ENCODE measurements at places on chromosomes 7 and 10.

- no peak for DNase-seq
Measured at GRCh38 chr10:117534321-117535297, 7.9 kb upstream of the EMX2 start.

DNA sequence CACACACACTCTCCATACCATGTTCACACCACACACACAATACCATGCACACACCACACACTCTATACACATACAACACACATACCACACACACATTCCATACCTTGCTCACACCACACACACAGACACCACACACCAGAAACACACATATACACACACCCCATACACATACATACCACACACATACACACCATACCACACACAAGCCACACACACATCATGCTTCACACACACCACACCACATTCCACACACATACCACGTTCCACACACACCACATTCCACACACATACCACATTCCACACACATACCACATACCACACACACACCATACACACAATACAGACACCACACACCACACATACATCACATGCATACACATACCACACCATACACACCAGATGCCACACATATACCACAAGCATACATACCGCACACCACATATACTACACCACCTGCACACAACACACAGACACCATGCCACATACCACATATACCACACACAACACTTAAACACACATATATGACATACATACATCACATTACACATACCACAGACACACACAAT lies 282.7 kb downstream of the POU6F2 start:
- DNase-seq, result no peak

DNA sequence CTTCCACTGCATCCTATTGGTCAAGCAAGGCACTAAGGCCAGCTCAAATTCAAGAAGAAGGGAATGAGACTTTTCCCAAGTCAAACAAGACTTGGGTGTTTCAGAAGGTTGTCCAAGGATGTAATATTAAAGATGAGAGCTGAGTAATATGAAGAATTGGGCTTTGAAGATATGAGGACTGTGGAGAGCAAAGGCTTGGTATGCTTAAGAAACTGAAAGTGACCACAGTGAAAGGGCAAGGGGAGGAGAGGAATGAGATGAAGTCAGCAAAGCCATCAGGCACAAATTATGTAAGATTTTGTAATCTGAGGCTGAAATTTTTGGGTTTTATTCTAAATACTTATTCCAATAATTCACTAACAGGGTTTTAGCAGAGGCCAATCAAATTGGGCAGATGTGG lies 38.6 kb upstream of the NPY start:
- DNase-seq, result no peak

DNA sequence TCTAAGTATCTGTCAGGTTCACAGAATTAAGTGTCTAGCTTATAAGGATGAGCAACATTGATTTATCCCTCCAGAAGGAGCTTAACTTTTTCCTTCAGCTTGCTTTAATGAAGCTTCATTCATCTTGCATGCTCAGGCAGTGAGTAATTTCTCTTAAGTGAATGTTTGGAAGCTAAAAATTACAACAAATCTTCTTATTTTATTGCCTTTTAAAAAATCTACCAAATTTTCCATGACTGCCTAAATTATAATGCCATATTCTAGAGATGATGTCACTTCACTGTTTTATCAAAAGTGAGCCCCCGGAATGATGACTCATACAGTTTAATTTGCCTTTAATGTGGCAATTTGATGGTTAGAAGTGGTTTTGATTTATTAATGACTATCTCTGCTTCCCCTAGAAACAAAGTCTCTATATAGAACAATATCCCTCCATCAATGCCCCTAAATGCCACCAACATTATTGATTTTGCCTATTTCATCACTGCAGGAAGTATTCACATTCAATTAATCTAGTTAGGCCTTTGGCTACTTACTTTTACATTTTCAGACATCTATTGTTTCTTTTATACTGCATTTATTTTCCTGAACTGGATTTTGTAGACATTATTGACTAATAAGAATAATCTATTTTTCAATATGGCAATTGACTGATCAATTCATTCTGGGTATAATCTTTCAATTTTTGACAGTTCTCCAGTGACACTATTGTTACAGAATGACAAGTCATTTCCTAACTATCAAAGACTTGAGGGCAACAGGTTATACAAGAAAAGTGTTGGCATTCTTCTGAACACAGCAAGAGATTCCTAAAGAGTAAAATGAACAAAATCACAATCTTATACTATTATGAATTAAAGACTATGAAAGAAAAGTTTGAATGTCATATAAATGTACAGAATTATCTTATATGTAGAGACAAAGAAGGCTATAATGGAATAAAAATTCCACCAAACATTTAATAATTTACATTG lies 139.3 kb upstream of the ODAD2 start:
- DNase-seq, result no peak

DNA sequence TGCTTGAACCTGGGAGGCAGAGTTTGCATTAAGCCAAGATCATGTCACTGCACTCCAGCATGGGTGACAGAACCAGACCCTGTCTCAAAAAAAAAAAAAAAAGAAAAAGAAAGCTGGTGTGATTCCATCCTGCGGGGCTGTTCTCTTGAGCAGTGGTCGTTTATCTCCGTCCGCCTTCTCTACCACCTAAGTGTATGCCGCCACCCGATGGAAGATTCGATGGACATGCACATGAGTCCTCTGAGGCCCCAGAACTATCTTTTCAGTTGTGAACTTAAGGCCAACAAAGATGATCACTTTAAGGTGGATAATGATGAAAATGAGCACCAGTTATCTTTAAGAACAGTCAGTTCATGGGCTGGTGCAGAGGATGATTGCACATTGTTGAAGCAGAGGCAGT lies 65.7 kb downstream of the ABRAXAS2 start:
- no peak for DNase-seq

- peak; percentile 49 for DNase-seq
Measured at GRCh38 chr7:116229366-116229765, 19.0 kb downstream of the TES start.

GRCh38 chr7:116524609-116525297 lies at the start of gene CAV1:
CAV1 (plus strand) TSS chr7:116525036; CDS start chr7:116525063, 27 bp downstream.
- no peak for DNase-seq

DNA sequence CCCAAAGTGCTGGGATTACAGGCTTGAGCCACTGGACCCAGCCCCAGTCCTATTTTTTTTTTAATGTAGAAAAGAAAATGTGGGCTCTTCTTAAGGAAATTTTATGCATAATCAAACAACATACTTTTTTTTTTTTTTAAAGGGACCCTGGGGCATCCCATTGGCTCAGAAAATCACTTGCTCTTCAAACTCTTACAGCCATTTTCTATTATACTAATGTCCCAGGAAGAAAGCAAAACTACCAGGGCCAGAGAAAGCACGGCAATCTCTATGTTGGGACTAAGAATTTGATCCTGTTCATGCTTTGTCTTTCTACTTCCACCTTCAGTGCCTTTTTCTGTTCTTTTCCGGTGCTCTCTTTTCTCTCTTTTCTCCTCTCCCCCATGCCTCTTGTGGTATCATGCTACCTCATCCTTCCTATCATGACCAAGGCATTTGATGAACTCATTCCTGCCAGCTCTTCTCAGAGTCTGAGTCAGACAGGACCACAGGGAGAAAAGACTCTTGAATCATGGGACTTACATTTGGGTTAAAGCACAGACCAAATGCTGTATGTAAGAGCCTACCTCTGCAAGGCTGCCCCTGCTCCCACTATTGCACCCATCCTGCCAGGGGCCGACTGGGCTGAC lies 76.4 kb upstream of the CCNY start:
- no peak for DNase-seq

DNA sequence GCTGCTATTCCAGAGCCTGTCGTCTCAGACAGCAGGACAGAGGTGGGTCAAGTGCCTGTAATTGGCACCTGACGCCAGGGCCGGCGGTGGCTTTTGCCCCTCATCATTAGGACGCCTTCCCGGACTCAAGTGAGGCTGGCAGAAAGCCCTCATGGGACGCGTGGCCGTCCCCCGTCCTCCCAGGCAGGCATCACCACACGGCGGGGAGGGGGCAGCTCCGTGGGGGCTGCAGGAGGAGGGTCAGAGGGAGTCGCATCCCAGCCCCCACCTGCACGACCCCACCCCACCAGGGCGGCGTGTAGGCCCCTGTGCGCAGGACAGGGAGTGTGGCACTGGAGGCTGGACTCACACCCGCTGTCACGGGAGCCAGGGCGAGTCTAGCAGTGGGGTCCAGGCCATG lies 16.3 kb downstream of the CFAP46 start:
- DNase-seq, result no peak

DNA sequence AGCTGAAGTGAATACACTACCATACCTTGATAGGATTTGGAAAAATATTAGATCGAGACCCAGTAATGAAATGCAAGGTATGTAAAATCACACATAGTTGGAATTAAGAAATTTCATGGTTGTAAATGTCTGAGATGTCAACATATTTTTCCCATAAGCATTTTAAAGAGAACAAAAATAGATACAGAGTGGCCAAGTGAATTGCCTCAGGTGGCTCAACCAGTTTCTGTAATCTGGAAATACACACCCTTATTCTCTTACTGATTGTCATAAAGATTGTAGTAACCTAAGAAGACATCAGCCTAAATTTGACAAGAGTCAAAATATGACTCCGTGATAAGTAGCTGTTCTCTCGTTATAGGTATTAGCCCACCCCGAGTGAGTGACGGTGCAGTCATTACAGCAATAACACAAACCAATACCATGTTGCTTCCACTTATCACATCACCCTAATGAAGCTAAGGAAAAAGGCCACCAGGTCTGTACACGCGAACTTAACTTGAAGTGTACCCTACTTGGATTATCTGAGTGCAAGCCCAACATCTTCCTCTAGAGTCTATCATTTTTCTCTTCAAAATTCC lies 23.4 kb downstream of the PIK3AP1 start:
- no peak for DNase-seq

DNA sequence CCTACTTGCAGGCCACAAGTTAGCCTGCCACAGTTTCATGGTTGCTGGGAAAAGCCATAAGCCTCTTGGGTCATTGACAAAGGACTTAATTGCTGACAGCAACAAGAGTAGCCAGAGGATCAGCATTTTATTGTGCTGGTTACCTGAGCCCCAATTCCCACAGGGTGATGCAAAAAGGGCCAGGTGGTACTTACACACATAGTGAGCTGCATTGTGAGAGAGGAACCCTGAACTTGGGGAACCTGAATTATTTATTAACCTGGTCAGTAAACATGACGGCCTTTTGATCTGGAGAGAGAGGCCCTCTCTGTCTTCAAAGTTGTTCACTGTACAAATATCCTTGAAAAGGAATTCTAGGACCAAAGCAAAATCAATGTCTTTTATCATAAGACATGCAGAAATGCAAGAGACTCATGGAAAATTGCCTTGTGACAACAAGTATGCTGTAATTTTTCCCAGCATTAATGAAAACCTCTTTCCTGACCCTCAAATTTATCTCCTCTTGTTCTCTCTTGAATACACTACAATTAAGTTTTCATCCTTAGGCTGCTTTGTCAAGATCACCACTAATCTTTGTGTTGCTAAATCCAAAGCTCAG lies 102.9 kb upstream of the PHYHIPL start:
- no peak for DNase-seq

- no peak for DNase-seq
Measured at GRCh38 chr7:10268034-10268433, 705.6 kb upstream of the PHF14 start.

DNA sequence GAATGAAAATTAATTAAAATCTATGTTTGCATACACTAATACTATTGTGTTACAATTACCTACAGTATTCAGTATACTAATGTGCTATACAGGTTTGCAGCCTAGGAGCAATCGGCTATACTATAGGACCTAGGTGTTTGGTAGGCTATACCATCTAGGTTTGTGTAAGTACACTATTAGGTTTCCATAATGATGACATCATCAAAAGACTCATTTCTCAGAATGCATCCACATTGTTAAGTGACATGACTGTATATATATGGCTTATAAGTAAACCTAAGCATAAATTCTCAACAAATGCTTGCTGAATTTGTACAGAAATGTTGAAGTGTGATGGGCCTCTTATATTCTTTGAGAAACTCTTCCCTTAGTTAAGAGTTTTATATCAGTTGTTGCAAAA lies 206.5 kb upstream of the ZWINT start:
- DNase-seq, result no peak

DNA sequence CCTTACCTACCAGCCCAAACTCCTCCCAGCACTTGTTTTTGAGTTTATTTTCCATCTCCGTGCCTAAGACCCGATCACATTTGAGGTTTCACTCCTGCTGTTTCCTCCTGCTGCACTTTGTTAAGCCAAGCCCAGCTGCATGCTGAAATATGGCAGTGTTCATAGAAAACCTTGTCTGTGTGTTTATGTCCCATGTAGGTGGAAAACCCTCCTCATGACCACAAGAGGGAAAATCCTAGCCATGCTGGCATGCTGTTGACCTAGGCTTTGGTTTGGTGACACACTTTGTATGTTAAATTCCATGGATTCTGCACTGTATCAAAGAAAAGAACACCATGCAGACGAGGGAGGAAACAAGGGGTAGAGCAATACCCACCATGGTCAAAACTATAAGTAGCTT lies 154.4 kb downstream of the CUBN start:
- no peak for DNase-seq

DNA sequence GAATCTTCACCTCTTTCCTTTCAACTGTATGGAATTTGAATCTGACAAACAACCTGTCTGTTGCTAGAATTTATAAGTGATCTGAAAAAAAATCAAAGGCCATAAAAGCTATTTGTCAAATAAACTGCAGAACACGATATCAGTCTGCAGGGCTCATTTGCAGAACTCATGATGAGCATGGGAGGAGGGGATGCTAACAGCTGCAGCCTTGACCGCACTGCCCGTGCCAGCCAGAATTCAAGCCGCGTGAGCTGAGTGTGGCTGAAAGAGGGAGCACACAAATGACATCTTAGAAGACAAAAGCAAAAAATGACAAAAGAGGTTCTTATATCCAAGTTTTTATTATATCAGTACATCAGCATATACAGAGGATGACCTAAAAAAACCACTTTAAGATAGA lies 15.7 kb downstream of the LRRTM3 start:
- DNase-seq, result no peak

- DNase-seq, result no peak
Measured at GRCh38 chr7:147400221-147400689, 1190.3 kb upstream of the C7orf33 start.

GRCh38 chr7:132141109-132141508 lies 435.2 kb downstream of the PLXNA4 start:
- DNase-seq, result no peak

DNA sequence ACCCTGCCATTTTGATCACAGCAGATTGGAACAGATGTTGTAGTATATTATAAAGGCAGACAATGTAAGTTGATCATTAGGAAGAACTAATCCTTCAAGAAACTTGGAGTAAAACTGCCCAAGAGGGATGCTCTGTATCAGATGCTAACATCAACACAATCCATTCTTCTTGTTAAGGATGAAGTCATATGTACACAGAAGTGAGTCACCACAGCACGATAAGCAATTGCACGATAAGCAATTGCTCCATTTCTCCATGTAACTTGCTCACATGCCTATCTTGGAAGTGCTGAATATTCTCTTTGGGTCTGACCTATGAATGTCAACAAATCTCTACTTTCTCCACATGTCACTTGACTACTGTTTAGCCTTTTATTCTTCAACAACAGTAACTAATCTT lies 41.5 kb upstream of the DMTF1 start:
- no peak for DNase-seq

Data from inflammatory macrophage (primary cell).